ENCODE measurements at places on chromosomes 16 and 17.

- DNase-seq, result no peak
Measured at GRCh38 chr16:75486676-75487313, 8.4 kb downstream of the CHST6 start.

DNA sequence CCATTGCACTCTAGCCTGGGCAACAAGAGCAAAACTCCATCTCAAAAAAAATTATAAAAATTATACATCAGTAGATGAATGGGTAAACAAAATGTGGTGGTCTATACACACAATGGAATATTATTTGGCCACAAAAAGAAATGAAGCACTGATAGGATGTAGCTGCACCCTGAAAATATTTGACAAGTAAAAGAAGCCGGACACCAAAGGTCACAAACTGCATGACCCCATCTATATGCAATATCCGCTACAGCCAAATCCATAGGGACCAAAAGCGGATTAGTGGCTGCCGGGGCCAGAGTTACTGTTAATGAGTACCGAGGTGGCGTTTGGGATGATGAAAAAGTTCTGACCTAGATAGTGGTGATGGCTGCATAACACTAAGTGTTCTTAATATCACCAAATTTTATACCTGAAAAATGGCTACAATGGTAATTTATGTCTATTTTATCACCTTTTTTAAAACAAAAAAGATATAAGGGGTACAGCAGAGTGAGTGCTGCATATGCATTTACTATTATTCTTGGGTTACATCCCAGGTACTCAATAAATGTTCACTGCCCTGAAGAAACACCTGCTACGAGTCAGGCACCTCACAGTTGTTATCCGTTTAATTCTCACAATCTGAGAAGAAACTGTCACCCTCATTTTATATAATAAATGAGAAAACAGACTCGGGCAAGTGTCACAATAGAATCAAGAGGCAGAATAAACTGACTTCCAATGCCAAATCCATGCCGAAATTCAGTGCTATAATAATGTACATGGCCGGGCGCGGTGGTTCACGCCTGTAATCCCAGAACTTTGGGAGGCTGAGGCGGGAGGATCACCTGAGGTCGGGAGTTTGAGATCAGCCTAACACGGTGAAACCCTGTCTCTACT is 807 bp upstream of the HBQ1 start:
- DNase-seq, result no peak

- no peak for DNase-seq
Measured at GRCh38 chr17:58329035-58329809, 627 bp upstream of the TSPOAP1 start.

DNA sequence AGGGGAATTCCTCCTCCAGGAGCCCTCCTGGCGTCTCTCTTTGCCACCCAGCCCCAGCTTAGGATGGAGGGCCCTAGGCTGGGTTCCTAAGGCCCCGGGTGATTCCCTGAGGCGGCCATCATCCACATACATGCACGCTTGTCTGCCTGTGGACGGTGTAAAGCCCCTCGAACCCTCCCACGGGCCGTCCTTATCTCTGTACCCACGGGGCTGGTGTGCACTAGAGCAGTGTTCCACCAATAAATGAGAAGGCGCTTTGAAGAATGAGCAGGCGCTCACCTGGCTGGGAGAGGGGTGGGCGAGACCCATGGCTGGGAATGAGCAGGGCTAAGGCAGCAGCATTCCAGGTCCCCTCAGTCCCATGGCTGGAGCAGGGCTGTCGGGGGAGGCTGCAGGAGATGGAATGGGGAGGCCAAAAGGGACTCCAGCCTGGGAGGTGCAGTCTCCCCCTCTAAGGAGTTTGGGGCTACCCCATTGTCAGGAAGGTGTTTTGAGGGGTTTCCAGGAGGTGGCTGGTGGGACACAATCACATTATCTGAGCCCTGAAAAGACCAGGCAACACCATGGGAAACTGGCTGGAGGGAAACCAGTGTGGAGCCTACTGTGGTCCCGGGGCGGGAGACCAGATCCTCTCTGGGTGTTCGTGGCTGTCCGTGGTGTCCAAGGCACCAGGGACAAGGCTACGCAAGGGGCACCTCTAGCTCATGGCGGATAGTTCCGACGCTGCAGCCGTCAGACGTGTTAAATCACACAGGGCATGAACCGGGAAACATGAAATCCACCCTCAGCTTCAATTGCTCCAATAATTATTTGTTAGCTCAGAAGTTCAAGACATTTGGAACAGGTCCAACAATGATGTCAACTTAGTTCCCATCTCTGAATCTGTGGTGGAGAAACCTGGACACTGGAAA is 87.5 kb upstream of the DNAH17 start:
- DNase-seq, result no peak
